NCI-H1930 (cell line): ENCODE measurements at places on chromosomes 5 and 9.

- DNase-seq = no peak
These were observed 40.1 kb upstream of the CCNH start for GRCh38 chr5:87452837-87453236.

DNA sequence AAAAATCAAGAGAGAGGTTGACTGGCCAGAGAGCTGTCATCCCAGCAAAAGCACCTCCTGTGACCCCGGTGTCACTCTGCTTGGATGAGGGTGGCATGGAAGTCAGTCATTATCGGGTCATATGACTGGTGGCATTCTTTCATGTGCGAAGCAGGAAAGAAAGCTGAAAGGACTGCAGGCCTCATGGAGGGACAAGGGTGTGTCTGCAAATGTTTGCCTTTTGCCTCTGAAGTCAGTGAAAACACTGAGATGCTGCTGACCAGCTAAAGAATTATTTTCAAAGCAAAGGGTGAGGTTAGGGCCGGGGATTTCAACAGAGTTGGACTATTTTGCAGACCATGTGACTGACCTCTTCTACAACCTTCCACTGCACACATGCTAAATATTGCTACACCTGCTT is 298.3 kb downstream of the CSNK1G3 start:
- DNase-seq = no peak

DNA sequence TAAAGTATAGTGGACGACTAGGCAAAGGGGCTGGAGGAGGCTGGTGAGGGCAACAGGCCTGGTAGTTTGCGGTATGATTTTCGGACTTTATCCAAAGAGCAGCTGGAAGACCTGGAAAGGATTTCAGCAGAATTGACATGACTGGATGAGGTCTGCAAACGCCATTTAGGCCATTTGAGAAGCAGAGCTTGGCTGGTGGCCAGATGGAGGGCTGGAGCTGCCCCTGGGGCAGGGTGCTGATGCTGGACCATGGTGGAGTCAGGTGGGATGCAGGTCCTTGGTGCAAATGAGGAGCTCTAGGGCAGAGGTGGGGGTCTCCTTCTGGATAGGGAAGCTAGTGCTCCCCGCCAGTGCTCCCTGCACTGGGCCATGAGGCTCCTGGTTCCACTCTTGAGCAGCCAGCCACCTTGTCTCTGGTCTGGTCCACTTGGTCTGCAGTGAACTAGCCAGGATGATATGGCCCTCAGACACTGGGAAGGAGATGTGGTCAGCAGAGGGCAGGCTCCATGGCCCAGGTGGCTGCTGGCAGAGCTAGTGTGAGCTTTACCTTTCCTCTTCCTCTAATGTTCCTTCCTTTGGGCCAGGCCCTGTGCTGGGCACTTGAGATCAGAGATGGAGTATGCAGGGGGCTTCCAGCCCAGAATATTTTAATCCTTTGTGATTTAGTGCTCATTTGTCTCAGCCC is 31.4 kb downstream of the COL27A1 start:
- DNase-seq = no peak

DNA sequence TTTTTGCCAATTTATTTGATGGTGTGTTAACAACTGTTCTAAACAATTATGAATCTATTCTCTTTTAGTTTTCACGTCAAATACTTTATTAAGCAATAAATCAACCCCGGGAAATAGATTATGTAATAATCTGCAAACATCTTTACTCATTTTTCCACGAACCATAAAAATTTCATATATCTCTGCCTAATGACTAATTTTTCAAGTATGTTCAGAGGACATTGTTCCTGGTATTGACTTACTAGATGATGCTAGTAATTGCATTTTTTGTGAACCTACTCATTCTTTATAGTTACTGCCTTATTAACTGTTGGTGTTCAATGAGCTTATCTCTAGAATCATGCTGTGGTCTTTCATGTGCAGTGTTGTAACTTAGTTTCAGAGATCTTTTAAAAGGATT is 41.0 kb upstream of the FBN2 start:
- no peak for DNase-seq

DNA sequence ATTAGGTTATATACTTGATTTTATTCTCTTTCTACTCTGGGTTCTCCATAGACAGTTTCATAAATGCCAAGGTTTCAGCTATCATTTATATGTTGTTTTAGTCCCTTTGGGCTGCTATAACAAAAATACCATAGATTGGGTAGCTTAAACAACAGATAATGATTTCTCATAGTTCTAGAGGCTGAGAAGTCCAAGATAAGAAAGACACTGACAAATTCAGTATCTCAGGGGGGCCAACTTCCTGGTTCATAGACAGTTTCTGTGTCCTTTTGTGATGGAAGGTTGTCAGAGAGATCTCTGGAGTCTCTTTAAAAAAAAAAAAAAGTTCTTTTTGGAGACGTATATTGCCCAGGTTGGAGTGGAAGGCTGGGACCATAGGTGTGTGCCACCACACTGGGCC is 113.3 kb downstream of the SCAMP1 start:
- no peak for DNase-seq

- no peak for DNase-seq
These were observed 671.1 kb downstream of the TAF11L14 start for GRCh38 chr5:18305288-18305924.

- DNase-seq = no peak
These were observed 581.4 kb downstream of the CDK5RAP2 start for GRCh38 chr9:119998614-119999013.

- DNase-seq = no peak
These were observed 1.2 kb downstream of the CCNH start for GRCh38 chr5:87411586-87411972.

- DNase-seq = no peak
These were observed 48.4 kb downstream of the CCDC125 start for GRCh38 chr5:69284203-69284602.

DNA sequence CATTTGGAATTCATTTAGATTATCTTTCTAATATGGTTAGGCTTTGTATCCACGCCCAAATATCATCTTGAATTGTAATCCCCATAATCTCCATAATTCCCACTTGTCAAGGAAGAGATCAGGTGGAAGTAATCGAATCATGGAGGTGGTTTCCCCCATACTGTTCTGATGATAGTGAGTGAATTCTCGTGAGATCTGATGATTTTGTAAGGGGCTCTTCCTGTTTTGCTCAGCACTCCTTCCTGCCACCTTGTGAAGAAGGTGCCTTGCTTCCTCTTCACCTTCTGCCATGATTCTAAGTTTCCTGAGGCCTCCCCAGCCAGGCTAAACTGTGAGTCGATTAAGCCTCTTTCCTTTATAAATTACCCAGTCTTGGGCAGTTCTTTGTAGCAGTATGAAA is 527.5 kb upstream of the ARRDC3 start:
- no peak for DNase-seq

DNA sequence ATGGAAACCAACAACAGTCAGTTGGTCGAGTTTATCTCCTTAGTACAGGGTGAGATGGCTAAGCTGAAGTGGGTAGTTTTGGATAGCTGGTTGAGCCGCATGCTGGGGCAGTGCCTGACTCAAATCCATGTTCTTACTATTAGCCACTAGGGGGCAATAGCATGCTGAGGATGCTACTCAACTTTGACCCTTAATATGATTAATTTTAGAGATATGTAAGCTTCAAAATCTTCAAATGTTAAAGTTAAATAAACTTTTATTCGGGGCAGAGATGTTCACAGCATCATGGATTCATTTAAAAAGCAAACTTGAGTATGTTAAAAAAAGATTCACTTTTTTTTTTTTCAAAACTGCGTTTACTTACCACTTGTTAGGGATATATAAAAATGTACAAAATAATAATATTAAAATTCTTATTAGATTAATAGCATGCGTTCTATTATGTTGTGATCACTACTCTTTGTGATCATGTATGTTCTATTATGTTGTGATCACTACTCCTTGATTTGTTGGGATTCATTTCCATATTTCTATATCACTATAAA is 57.0 kb downstream of the C9orf153 start:
- peak; percentile 18 for DNase-seq

GRCh38 chr9:17398350-17398749 is 180.5 kb upstream of the SH3GL2 start:
- no peak for DNase-seq

DNA sequence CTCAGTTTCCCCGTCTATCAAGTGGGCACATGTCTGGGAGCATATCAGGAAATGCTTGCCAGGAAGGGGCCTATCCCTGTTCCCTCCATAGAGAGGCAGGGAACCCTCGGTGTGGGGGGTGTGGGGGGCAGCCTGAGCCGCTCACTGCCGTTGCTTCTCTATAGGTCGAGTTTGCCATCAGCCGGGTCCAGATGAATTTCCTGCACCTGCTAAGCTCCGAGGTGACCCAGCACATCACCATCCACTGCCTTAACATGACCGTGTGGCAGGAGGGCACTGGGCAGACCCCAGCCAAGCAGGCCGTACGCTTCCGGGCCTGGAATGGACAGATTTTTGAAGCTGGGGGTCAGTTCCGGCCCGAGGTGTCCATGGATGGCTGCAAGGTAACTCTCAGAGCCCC is 13.8 kb upstream of the ORM1 start:
- DNase-seq = no peak

GRCh38 chr9:109560470-109561132 is 62.5 kb upstream of the PTPN3 start:
- DNase-seq = no peak

- DNase-seq = no peak
These were observed 123.2 kb downstream of the C5orf15 start for GRCh38 chr5:133845271-133845670.

DNA sequence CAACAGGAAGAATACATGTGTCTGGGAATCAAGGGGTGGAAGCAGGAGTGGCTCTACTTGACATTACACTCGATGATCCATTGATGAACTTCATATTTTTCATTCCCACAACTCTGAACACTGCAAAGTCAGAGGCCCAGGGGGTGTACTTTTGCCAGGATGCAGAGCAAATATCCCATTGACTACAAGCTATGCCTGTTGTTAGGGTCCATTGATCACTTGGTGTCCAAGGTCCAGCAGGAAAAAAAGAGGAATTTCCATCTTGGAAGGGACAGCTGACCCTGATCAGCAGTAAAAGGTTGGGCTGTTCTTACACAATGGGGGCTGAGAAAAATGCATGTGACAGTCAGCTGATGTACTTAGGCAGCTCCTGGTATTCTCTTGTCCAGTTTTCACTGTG is 118.5 kb upstream of the MAP1B start:
- no peak for DNase-seq

- no peak for DNase-seq
These were observed 34.1 kb upstream of the DHFR start for GRCh38 chr5:80688648-80689420.

DNA sequence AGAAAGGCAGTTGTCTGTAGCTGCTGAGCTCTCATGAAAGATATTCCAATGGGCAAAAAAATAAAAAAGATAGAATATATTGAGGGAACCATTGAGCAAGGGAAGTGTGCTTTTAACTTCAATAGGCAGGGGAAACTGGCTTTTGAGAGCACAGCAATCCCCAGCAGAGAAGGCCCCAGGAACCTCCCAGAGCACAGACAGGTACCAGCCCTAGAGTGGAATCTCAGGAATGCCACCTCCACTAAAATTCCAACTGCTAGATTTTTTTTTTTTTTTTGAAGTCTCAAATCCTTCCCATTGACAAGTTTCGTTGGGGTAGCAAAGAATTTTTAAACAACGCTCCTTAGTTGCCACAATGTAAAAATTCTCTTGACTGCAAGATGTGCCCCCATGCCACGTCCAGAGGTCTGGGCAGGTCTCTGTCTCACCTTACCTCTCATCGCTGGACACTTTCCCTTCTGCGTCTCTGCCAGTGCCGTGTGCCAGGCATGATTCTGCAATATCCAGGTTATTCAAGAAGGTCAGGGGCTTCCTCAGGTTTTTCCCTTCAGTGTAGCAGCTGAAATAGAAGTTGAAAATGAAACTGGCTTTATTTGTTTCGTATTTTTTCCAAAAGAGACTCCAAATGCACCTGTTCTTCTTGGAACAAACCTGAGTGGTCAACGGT is 64.2 kb upstream of the IRX1 start:
- DNase-seq = no peak

- DNase-seq = no peak
These were observed 24.7 kb upstream of the TMEM250 start for GRCh38 chr9:136143215-136144001.

DNA sequence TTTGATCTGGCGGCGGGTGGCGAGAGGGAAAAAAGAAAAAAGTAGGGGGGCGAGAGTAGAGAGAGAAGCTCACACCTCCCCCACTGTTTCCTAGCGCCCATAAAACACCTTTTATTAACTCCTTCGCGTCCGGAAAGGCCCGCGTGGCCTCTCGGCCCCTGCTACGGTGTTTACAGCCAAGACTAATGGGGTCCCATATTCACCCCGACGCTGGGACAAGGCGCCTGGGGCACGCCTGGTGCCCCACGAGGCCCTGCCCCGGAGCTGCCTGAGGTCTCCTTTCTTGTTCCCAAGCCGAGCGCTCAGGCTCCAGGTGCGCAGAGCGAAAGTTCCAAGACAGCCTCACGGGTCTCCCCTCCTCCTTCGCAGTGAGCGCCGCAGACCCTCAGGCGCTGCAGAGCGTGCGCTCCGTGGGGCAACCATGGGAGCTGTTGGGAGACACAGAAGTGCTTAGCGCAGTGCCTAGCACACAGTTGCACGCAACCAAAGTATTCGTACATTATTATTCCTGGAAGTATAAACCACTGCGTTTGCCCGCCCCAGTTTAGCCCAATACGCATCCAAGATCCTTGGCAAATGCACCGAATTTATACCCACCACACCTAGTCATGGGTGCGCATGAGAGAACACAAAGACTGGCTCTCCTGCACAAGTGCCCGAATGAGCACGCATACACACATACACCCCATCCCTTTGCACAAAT is 4.3 kb downstream of the HAND1 start:
- DNase-seq = no peak

DNA sequence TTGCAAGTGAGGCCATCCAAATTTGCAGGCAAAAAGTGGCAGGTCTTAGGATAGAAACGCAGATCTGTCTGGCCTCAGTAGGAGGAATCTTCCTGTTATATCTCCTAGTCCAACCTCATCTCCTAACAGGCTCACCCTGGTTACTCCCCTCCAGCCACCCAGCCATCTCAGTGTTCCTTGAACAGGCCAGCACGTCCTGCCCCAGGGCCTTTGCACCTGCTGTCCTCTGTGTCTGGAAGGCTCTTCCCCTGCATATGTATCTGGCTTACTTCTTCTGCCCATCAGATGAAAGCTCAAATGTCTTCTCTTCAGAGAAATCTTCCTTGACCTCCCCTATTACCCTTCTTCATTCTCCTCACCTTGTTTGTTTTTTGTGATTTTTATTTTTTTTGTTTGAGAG is 107.3 kb upstream of the ALDH1B1 start:
- DNase-seq = no peak

DNA sequence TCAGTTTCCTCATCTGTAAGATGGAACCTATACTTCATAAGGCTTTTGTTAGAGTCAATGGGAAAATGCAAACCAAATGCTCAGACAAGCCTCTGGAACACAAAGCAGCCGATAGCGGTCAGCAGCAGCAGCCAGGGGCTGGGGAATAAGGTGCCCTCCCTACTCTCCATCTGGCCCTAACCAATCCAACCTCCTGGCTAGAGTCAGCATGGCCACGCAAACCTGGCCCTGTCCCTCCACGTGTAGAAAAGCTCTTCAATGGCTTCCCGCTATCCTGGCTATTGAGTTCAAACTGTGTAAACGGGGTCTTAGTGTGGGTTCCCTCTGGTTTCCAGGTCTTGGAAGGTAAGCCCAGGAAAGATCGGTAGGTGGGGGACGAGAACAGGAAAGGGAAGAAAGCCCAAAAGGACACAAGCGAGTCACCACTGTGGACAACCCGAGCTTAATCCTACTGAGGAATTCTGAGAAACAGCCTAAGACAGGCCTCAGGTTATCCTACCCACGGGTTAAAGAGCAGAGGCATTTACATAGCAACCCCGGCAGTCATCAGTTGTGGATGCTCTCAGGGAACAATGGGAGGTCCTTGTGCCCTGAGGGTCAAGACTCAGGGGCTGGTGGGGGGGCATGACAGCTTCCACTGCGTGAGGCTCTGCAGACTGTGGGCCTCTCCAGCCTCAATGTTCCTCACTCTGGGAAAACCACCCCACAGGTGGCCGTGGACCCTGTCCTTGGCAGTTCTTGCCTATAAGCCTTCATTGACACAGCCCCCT is 30.9 kb downstream of the FABP6 start:
- DNase-seq = no peak
